Endothelial cell of umbilical vein (primary cell): ENCODE measurements at places on chromosomes 12 and 14. TPM values are rescaled to one million over a fixed set of nuclear protein-coding genes. Genes with fewer than 3 reads are reported as not detected.
A peak's percentile ranks its signal among the peaks of the same experiment; 100 is the strongest.

KRT73 gene
- polyA plus RNA-seq = not detected in 2 replicates

DNA sequence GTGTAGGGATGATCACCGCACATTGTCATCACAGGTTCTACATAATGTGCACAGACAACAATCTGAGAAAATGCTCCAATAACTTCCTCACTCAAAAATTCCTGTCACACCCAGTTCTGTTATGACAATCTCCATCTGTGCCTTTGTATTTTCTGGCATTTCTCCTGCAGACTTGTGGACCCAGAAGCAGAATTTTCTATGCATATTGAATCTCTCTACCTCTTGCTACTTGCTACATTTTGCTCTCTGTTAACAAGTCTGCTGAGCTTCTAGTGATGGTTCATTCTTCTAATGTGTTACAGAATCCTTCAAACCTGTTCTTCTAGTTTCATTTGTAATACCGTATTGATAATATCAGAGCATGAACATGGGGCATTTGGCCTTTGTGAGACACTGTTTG lies 127.8 kb upstream of the PTPRQ start:
- DNase-seq = no peak

TAS2R42 gene
- not detected in 2 replicates for polyA plus RNA-seq

GRCh38 chr14:89085737-89086382 lies 261.4 kb downstream of the TTC8 start:
- DNase-seq = no peak

DNA sequence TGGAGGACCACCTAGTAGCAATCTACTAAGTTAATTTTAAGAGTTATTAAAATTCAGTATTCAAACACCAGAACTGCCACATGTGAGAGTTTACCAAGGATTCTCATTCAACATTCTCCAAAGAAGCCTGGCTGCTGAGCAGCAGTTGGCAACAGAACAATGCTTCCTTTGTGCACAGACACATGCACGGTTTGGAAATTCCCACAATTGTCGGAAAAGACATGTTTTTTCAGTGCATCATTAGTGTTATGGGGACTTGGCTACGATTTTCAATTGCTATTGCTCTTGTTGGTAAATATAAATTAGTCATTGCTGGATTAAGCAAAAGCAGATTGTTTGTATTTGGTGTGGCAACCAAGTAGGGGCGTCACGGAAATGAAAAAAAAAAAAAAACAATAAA lies 22.2 kb downstream of the ST8SIA1 start:
- DNase-seq = no peak

DNA sequence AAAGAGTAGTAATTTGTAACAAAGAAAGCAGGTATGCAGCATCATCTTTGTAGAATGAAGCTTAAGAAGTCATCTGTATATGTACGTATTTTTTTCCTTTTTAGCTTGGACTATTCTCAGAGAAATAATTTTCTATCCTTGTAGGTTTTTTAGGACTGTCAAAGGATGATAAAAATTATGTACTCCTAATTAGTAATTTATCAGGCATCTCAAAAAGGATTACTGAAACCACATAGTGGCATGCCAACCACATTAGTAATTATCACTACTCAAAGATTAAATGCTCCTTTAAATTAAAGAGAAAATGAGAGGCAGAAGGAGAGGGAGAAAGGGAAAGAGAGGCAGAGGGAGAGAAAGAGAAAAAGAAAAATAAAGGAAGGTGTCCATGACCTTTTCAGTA lies 17.3 kb downstream of the TTC8 start:
- no peak for DNase-seq

TESPA1 gene
- not detected in 2 replicates for polyA plus RNA-seq

- peak; percentile 63 for DNase-seq
Observed at GRCh38 chr12:50505675-50506530, 1.1 kb downstream of the DIP2B start.

- no peak for DNase-seq
Observed at GRCh38 chr12:88884600-88884999, 304.3 kb upstream of the KITLG start.

GRCh38 chr12:55051197-55051947 lies 31.6 kb downstream of the NEUROD4 start:
- no peak for DNase-seq

DNA sequence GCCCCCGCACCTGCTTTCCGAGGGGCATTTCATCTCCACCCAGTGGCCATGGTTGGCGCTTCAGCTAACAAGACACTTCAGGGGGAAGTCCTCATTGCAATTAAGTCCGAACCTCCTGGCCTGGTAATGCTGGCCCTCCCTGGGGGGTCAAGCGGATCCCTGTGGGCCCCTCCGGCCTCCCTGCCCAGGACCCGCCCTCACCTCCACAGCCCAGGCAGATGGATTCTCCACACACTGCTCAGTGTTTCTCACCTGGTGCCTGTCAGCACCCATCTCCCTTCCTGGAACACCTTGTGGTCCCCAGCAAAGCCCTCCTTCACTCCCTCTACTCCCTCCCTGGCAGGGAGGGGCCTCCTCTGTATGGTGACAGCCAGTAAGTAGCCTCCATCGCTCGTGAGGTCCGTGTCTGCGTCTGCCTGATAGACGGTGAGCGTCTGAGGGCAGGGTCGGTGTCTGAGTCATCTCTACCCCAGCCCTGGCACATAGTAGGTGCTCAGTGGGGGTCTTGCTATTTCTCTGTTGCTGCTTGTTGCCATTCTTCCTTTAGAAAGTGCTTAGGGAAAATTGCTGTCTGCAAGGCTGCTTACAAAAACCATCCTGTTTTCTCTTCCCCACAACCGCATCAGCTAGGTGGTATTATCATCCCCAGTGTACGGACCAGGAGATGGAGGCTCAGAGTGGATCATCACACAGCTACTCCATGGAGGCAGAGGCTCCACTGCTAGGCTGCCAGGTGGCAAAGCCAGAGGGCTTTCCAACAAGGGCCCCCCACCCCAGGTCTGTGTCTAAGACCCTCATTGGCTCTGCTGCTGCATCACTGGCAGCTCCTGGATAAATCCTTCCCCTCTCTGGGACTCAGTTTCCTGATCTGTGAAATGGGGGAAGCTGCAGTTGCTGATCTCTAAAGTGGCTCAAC lies 39.7 kb upstream of the EML1 start:
- DNase-seq = peak; percentile 35

TMEM119 gene
- polyA plus RNA-seq = not detected in 2 replicates
